Lung (tissue), 17 donors: ENCODE measurements at places on chromosomes 7 and 10. TPM values are rescaled to one million over a fixed set of nuclear protein-coding genes. Genes with fewer than 3 reads are reported as not detected.

DNA sequence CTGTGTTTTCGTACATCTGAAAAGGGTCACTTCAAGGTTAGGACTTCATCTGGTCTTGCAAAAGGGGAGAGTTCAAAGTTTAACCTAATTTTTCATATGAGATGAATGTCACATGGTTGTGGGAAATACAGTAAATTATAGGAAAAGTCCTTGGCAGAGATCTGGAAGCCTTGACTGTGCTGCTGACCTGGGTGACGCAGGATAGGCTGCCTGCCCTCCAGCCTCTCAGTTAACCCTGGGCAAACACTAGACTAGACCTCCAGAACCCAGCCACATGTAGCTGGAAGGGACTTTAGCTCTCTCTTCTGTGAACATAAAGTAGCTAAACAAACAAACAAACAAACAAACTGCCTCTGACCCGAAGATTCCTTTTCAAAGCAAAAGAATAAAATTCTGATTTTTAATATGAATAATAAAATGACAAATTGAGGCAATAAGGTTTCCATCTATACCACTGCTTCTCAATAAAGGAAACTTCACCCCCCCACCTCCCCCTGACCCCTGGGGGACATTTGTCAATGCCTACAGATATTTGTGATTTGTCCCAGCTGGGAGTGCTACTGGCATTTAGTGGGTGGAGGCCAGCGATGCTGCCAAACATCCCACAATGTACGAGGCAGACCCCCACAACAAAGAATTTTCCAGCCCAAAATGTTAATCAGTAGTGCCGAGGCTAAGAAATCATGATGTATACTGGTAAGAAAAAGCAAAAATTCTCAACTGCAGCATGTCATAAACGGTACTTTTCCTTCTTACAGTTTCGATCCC is 75.2 kb upstream of the PRR15 start:
- peak; percentile 28 for DNase-seq

NME8 gene
- 0.28 TPM for total RNA-seq

RNF32 gene
- 2.7 TPM for total RNA-seq

- DNase-seq: peak; percentile 24
Observed at GRCh38 chr10:22259280-22259679, 41.5 kb upstream of the EBLN1 start.

DNA sequence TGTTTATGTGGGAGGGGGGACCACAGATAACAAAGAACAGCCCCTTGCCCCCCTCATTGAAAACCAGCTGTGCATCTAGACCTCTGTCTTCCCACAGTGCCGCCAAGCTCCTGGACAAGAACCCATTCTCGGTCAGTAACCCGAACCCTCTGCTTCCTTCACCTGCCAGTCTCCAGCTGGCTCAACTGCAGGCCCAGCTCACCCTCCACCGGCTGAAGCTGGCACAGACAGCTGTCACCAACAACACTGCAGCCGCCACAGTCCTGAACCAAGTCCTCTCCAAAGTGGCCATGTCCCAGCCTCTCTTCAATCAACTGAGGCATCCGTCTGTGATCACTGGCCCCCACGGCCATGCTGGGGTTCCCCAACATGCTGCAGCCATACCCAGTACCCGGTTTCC is 91.0 kb upstream of the PDCD4 start:
- no peak for DNase-seq

GRCh38 chr7:40205992-40206391 is 71.2 kb downstream of the SUGCT start:
- no peak for DNase-seq

TYSND1 gene
- 14.9 TPM for total RNA-seq

DNA sequence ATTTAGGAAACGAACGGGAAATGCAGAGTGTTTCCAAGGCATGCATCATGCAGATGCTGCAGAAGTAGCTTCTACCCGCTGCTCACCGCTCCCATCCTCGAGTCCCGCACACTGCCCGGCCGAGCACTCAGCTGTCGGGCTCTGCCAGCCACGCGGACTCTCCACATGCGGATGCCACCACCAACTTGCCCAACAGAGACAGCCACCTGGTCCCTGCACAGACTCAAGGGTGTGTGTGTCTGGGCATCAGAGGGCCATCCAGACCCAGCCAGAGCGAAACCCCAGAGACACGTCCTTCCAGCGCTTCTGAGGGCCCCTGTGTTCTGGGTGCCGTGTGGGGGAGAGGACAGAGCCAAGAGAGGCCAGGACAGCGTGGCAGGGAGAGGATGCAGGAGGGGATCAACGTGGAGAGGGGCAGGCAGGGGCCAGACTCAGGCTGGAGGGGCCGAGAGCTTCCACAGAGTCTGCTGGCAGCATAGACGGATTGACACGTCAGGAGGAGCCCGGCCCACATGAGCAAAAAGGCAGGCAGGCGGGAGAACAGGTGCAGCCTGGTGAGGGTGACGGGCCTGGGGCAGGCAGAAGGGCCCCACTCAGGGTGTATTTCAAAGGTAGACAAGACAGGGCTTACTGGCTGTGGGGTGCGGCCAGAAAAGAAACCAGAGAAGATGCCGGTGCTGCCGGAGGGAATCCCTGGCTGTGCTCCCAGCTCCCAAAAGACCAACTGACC is 18.3 kb downstream of the GPER1 start:
- no peak for DNase-seq

AKR1C4 gene
- not detected for total RNA-seq

CFTR gene
- 19.5 TPM for total RNA-seq

AKR1D1 gene
- not detected for total RNA-seq

- no peak for DNase-seq
Observed at GRCh38 chr7:111483078-111483477, 79.2 kb downstream of the IMMP2L start.

DNA sequence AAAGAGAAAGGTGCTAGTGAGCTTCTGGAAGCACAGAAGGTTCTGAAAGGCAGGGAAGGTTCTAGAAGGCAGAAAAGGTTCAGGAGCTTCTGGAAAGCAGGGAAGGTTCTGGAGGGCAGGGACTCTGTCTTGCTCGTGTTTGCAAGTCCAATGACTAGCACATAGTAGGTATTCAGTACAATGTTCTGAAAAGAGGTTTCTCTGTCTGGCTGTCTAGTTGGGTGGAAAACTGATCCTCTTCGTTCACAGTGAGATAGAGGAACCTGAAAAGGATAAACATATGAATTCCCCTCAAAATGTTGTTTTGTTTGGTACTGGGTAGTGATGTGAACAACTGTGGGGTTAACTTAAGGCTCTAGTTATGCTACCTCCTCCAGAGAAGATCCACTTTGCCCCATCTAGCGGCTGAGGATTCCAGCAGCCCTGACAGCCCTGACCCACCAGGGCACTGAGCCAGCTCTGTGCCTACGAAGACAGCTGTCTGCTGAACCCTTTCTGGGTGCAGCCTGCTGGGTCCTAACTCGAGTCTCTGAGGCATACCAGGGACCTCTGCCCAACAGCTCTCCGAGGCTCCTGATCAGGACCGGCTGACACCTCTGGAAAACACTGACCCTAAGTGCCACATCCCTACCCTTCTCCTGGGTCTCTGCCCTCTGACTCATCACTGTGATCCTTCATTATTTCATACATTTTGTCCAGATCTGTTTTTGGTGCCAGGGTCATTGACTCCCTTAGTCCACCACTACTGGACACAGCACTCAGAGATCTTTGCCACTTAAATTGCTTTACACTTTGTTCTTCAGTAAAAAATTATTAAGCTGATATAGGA is 15.4 kb downstream of the PTPRN2 start:
- DNase-seq: peak; percentile 63

- peak; percentile 71 for DNase-seq
Observed at GRCh38 chr10:53314876-53315275, 542.3 kb upstream of the MBL2 start.

OR2A7 gene
- 6.5 TPM for total RNA-seq

- DNase-seq: no peak
Observed at GRCh38 chr10:72026278-72027111, 61.9 kb downstream of the SPOCK2 start.

- no peak for DNase-seq
Observed at GRCh38 chr10:76229341-76229740, 797.9 kb downstream of the LRMDA start.

- DNase-seq: peak; percentile 82
Observed at GRCh38 chr10:46282842-46283574, 3.8 kb upstream of the ANTXRL start.

GIMAP5 gene
- 24.8 TPM for total RNA-seq

- DNase-seq: peak; percentile 74
Observed at GRCh38 chr7:121516821-121517220, 120.7 kb upstream of the FAM3C start.

DNA sequence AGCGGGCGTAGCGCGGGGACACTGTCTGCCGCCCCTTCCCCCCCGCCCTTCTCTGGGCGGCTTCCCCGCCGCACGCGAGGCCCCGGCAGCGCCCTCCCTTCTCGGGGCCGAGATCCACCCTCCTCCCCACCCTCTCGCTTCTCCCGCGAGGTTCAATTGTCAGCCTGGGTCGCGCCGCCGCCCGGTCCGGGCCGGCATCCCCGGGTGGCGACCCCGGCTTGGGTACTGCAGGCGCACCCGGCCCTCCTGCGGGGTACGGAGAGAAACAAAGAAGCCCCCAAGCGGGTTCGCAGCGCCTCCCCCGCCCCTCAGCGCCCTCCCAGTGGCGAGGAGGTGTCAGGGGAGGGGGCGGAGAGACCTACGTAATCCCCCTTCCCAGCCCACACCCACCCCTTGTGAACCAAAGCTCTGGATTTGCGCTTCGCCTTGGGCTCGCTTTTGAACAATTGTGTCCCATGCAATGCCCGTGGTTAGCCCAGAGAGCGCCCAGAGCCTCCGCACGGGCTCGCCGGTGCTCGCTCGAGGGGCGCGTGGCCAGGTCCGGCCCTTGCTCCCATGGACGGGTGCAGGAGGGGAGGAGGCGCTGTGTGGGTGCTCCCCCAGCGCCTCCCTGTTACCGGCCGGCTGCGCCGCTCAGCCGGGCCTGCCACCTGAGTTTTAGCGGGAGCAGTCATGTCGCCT is 634 bp downstream of the HECW1 start:
- DNase-seq: peak; percentile 81

- peak; percentile 42 for DNase-seq
Observed at GRCh38 chr10:43377424-43377883, 6.0 kb downstream of the FXYD4 start.

SPACDR gene
- 2.0 TPM for total RNA-seq
